Left ventricle myocardium inferior (tissue), 1 donor: ENCODE measurements at places on chromosomes 3 and 15. TPM values are rescaled to one million over a fixed set of nuclear protein-coding genes. Genes with fewer than 3 reads are reported as not detected.

GRK7 gene
- not detected for total RNA-seq

NR2E3 gene
- total RNA-seq: not detected

CRYGS gene
- total RNA-seq: 1.6 TPM

DNA sequence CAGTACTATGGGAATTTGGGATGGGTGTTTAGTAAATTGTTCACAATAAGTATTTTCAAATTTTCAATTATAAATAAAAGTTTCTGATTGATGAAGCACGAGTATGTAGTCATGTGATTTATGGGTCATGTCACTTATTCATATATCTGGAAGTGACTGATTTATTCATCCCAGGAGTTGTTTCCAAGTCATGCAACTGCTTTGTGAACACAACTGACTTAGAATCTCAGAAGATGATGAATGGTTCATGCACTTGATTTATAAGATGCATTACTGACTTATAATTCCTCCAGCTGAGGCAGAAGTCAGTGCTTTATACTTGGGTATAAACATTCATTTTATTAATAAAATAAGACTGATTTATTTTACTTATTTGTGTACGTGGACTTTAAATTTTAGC lies 137.8 kb upstream of the CBLB start:
- no peaks in the 10 kb centered on the region for H3K36me3 ChIP-seq
- no peak overlapping the region for H3K4me3 ChIP-seq
- H3K27ac ChIP-seq: no peak overlapping the region
- no peak for DNase-seq

DNA sequence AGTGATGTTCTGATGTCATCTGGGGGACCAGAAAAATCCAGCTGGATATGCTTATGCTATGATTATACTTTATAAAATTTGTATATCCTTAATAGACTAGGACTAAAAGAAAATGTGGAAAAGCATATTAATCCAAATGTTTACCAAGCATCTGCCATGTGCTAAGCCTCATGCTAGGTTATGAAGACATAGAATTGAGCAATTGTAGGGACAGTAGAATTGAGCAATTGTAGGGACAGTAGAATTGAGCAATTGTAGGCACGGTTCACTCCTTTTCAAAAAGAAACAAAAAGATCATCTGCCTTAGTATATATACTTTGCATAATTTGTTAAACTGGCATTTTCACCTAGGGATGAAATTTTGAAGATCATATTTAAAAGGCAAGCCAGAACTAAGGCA lies 18.3 kb downstream of the ABHD5 start:
- DNase-seq: no peak
- H3K36me3 ChIP-seq: peaks cover 38% of the 10 kb centered on the region

DNA sequence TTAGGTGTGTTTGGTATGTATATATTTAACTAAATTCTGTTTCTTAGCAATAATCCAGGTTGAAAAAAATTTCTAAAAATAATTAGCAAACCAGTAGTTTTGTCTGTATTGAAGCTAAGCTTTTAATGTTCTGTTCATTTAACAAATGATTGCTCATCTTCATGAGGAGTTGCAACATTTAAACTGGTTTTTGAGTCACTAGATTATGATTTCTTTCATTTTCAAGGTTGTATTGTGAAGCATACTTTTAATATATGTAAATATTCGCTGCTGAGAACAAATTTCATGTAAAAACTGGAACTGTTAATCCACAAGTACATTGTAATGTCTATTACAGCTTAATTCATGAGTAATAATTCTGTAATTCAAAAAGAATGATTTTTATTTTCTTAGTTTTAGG lies 192.7 kb downstream of the MBNL1 start:
- peaks cover 48% of the 10 kb centered on the region for H3K4me1 ChIP-seq
- no peak for DNase-seq
- H3K4me3 ChIP-seq: no peak overlapping the region
- peaks cover 61% of the 10 kb centered on the region for H3K36me3 ChIP-seq
- H3K27me3 ChIP-seq: no peaks in the 10 kb centered on the region
- no peak overlapping the region for H3K27ac ChIP-seq

GRCh38 chr3:29004885-29005599 lies 275.8 kb upstream of the RBMS3 start:
- H3K4me1 ChIP-seq: no peaks in the 10 kb centered on the region
- no peaks in the 10 kb centered on the region for H3K27me3 ChIP-seq
- H3K36me3 ChIP-seq: no peaks in the 10 kb centered on the region
- no peak overlapping the region for H3K4me3 ChIP-seq
- no peak overlapping the region for H3K27ac ChIP-seq

GRCh38 chr3:182902236-182902635 lies 78.1 kb downstream of the DCUN1D1 start:
- no peaks in the 10 kb centered on the region for H3K4me1 ChIP-seq
- peaks cover 65% of the 10 kb centered on the region for H3K36me3 ChIP-seq
- H3K27me3 ChIP-seq: no peaks in the 10 kb centered on the region
- H3K27ac ChIP-seq: no peak overlapping the region
